Lower leg skin (tissue), 4 donors: ENCODE measurements at places on chromosomes 4 and X. TPM values are rescaled to one million over a fixed set of nuclear protein-coding genes. Genes with fewer than 3 reads are reported as not detected.
A peak's percentile ranks its signal among the peaks of the same experiment; 100 is the strongest.

GRCh38 chr4:180455226-180455625 lies 1788.0 kb upstream of the TENM3 start:
- DNase-seq, result no peak

GRCh38 chr4:37847311-37847884 lies 20.9 kb downstream of the PGM2 start:
- no peak for DNase-seq

DNA sequence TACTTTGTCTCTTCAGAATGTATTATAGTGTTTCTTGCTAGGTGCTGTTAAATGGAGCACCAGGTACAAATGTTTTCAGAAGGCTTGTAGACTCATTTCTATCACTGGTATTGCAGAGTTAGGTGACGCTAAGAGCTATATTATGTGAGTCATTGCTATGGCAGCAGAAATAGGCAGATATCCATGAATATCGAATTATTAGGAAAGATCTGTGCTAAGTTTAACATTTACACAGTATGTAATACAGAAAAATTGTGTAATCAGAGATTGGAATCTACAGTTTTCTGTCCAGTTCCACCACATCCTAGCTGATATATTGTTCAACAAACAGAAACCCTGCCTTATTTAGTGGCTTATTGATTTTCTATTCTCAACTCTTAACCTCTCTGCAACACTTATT lies 1025.5 kb downstream of the STIM2 start:
- DNase-seq, result no peak

DNA sequence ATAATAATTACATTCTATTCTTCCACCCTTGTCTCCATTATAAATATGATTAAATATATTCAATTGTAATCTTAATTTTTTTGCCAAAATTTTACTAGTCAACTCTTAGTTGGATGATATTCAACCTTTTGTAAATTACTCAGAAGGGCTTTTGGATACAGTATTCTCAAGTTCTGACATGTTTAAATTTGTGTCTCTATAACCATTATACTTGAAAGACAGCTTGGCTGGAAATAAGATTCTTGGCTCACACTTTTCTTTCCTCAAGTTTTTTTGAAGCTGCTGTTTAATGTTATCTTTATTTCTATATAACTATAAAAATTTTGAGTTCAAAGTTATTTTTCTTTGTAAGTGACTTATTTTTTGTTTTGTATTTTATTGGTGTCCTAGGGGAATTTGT lies 214.4 kb downstream of the ARAP2 start:
- no peak for DNase-seq

DNA sequence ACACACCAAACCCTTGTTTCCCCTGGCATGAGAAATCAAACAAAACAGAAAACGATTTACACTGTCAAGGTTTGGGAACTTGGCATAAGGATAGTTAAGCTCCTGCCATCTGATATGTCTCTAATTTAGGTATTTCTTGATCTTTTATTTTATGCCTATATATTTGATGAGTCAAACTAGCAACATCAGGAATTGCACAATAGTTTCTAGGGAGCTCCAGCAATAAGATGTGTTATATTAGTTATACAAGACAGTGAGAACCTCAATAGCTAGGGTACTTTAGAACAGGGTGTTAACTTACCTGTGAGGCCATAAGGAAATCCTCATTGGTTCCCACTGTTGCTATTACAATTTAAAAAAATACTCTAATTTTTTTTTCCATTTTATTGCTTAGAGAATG lies 474.2 kb downstream of the GBA3 start:
- DNase-seq, result no peak

GRCh38 chr4:13483768-13484121 lies 395 bp downstream of the RAB28 start:
- peak; percentile 24 for DNase-seq

The DCAF8L2 gene
- not detected for total RNA-seq

GRCh38 chrX:49053223-49054072 lies 5.4 kb upstream of the CCDC120 start:
- DNase-seq, result no peak

The SHROOM4 gene
- 3.3 TPM for total RNA-seq

GRCh38 chrX:12777670-12778069 lies 13.5 kb upstream of the PRPS2 start:
- DNase-seq, result no peak

- DNase-seq, result no peak
Observed at GRCh38 chr4:101289306-101289705, 58.0 kb downstream of the PPP3CA start.

- DNase-seq, result no peak
Observed at GRCh38 chrX:27463187-27463586, at the start of gene PPP4R3C. TSS of gene PPP4R3C (minus strand) at chrX:27463341. CDS start at chrX:27463296, 45 bp downstream.

GRCh38 chr4:165873298-165874071 lies 448 bp downstream of the TLL1 start:
- DNase-seq, result peak; percentile 86

- DNase-seq, result no peak
Observed at GRCh38 chrX:20129547-20129946, 12.1 kb downstream of the EIF1AX start.

DNA sequence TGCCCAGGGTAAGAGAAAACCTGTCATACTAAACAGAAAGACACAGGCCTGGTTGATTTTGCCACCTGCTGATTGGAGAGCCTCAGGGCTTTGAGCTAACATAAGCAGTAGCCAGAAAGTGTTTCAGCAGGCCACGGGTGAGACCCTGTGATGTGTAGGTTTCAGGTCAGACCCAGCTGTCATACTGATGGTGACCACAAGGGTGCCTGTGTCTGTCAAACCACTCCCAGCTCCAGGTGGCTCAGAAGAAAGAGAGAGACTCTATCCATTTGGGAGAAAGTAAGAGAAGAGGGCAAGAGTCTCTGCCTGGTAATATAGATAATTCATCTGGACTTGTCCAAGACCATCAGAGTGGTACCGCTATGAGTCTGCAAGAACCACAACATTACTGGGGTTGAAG lies 72.8 kb upstream of the NLRP2B start:
- DNase-seq, result no peak

DNA sequence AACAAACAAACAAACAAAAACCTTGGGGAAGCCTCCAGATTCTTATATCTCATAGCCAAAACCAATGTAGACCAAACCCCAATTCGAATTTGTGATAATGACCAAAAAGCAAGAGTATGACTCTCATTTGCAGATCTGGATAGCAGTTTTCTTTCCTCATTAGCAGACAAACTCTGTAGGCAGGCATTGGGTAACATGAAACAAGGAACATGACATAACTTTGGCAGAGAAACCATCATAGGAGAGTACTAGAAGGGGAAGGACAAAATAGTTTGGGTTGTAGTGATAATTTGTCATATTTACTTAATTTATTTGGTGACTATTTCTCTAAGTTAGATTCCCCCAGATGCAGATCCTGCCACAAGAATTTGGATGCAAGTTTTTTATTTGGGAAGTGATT lies 187.8 kb downstream of the MID1IP1 start:
- DNase-seq, result no peak

The LANCL3 gene
- total RNA-seq, result 1.1 TPM

GRCh38 chrX:73647632-73648322 lies 84.8 kb downstream of the CHIC1 start:
- DNase-seq, result no peak

The SPIN2B gene
- total RNA-seq, result 5.8 TPM

GRCh38 chrX:48961585-48962091 lies 4.2 kb upstream of the OTUD5 start:
- no peak for DNase-seq

DNA sequence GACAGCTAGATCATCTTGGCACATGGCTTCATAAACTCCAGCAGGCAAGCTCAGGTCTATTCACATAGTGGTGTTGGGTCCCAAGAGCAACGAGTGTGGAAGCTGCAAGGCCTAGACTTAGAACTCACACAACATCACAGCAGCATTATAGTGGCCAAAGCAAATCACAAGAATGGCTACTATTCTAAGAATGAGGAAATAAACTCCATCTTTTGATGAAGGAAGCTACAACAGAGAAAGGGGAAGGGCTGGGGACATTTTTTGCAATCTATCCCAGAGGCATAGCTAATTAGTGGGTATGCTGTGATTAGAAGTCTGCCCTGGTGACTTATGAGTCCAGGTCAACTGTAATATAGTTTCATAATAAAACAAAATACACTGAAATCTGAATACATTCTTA lies 42.9 kb upstream of the TAB3 start:
- no peak for DNase-seq

The COL4A6 gene
- 9.4 TPM for total RNA-seq

DNA sequence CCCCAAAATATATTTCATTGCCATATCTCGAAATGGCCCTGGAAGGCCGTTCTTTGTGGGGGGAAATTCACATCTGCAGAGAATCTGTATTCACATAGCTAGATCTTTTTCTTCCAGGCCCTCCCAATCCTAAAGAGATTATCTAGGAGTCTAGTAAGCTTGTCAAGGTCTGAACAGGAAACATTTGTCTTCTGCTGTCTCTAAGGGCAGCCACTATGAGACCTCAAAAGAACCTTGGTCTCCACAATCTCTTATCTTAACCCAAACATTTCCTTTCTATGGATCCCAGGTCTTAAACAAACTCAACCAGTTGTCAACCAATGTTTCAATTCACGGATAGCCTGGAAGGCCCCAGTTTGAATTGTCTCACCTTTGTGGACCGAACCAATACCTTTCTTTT lies 45.0 kb downstream of the CRLF2 start:
- DNase-seq, result no peak

GRCh38 chrX:9938516-9938915 lies 28.6 kb upstream of the CLDN34 start:
- no peak for DNase-seq

The RENBP gene
- 11.8 TPM for total RNA-seq

- DNase-seq, result no peak
Observed at GRCh38 chr4:106898621-106899230, 137.4 kb downstream of the DKK2 start.

The SLC16A2 gene
- total RNA-seq, result 3.2 TPM

DNA sequence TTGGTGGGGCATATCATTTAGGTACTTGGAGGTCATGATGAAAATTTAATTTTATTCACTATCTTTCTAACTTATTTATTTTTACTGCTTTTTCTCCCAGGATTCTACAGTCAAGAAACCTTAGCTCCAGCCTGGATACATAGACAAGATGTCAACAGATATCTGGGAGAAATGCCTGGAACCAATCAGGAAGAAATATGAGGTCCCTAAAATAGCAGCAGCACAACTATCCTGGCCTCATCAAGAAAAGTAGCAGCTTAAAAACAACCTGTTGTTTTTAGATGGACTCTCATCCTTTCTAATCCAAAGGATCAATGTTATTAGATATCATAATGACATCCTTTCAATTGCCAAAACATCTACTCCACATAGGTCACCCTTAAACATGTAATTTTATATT lies 54.5 kb downstream of the MAOB start:
- no peak for DNase-seq

DNA sequence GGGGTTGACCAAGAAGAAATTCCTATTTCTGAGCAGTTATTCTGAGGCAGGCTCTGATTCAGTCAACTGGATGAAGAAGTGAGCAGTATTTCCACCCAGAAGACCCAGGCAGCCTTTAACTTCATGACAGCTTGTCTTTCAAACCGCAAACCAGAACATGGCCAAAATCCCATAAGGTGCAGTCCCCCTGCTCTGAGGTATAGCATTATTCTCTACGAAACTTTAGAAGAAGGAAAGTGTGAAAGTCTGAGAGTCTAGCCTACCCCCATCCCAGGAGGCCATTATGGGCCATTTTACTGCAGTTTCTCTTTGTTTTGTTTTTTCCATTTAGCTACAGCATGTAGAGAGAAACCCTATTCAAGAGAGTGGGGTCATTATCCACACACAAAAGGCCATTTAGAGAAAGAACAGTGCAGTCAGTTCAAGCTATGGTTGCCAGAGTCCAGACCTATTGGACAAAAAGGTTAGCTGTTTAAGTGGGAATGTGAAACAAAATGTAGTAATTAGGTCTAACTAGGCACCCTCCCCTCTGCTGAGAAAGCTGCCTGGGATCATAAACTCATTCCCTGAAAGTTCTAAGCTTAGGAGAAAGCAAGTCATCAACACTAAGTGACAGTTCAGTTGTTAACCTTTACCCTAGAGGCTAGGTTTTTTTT lies 52.1 kb upstream of the RASGEF1B start:
- no peak for DNase-seq

- DNase-seq, result no peak
Observed at GRCh38 chrX:40005292-40006011, 92.3 kb downstream of the BCOR start.

GRCh38 chr4:43990551-43990950 lies 458.1 kb downstream of the KCTD8 start:
- DNase-seq, result no peak

GRCh38 chr4:156971165-156971675 lies 379 bp downstream of the PDGFC start:
- peak; percentile 89 for DNase-seq

GRCh38 chr4:150256841-150257730 lies 178.8 kb downstream of the DCLK2 start:
- no peak for DNase-seq

The MRPL1 gene
- 12.8 TPM for total RNA-seq
